ENCODE measurements at places on chromosomes 4 and X. TPM values are rescaled to one million over a fixed set of nuclear protein-coding genes. Genes with fewer than 3 reads are reported as not detected.

DNA sequence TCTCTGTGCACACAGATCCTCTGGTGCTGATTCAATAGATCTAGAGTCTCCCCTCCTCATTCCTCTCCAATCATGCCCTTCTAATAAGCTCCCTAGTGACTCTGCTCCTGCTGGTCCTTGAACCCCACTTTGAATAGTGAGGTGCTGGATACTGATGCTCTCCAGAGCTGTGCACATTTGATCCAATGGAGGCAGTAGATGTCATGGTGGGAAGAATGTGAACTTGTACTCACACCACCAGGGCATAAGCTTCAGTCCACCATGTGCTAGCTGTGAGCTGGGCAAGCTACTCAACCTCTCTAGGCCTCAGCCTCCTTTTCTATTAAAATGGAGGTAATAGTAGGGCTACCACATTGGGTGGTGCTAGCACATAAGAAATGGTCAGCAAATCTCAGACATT, 241.1 kb downstream of the SPATA18 start:
- DNase-seq: no peak

GRCh38 chr4:118680808-118681207, 4.4 kb upstream of the METTL14 start:
- DNase-seq: no peak

- DNase-seq: no peak
Measured at GRCh38 chr4:3749081-3749480, 17.1 kb upstream of the ADRA2C start.

GRCh38 chr4:64305565-64306254, 103.5 kb downstream of the TECRL start:
- DNase-seq: no peak

The CSN1S1 gene
- not detected for total RNA-seq

GRCh38 chr4:7852568-7853185, 87.0 kb downstream of the AFAP1 start:
- DNase-seq: no peak

- no peak for DNase-seq
Measured at GRCh38 chr4:153084980-153085630, 119.1 kb upstream of the TRIM2 start.

The DGAT2L6 gene
- total RNA-seq: not detected
